Hypothalamus (tissue), 51 donors: ENCODE measurements at places on chromosomes 11 and 22.

GRCh38 chr11:12587333-12587991, 86.8 kb upstream of the TEAD1 start:
- DNase-seq: no peak

DNA sequence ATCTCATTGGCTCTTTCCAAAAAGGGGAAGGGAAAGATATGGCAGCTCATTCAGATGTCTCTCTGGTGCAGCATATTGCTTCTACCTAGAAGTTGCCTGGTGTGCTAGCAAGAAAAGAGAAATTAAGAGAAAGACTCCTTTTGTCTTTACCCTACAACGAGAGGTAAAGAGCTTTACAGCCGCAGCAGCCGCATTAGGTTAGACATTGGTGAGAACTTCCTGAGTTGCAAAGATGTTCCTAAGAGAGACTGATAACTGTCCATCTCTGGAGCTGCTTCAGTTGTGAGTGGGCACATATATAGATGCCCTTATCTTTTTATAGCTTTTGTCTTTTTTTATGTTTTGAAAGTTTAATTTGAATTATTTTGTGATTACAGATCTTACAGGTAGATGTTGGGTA, 80.8 kb upstream of the NNMT start:
- DNase-seq: no peak

- DNase-seq: no peak
Observed at GRCh38 chr11:2909133-2909902, 19.9 kb downstream of the PHLDA2 start.

DNA sequence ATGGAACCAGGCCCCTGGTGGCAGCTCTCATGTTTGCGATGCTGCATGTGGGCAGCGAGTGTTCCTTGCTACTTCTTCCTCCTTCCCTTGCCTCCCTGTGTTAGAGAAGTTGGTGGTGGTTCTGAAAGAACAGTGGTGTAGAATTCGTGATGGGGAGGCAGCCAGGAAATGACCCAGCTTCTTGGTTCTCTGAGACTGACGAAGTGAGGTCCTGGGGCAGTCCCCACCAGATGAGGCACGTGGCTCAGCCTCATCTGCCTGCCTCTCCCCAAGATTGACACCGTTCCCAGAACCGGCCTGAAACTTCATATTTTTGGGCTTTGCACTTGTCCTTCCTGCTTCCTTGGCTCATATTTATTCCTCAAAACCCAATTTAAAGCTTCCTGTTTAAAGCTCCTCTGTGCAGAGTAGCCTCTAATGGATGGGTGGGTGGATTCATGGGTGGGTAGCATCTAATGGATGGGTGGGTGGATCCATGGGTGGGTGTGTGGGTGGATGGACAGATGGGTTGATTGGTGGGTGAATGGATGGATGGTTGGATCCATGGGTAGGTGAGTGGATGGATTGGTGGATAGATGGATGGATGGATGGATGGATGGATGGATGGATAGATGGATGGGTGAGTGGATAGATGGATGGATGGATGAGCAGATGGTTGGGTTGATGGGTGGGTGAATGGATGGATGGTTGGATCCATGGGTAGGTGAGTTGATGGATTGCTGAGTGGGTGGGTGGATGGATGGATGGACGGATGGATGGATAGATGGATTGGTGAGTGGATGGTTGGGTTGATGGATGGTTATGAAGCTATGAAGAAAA, 77.3 kb upstream of the ATXN10 start:
- no peak for DNase-seq

- no peak for DNase-seq
Observed at GRCh38 chr11:125375146-125375545, 120.9 kb downstream of the FEZ1 start.

GRCh38 chr11:106187860-106188456, 110.5 kb downstream of the AASDHPPT start:
- DNase-seq: no peak

DNA sequence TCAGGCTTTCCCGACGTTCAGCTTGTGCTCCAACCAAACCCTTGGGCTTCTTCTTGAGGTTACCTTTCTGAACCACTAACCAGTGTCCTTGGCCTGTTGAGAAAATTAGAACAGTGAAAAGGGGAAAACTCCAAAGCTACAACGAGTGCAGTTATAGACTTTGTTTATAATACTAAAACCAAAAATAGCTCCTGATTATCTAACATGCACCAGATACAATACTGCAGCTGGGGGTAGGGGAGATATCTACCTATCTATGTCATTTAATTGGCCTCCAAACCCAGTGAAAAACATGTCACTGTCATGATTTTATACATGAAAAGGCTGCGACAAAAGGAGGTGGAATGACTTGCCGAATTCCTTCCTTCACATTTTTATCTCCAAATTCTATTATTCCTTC, 11.9 kb downstream of the XRRA1 start:
- DNase-seq: no peak

DNA sequence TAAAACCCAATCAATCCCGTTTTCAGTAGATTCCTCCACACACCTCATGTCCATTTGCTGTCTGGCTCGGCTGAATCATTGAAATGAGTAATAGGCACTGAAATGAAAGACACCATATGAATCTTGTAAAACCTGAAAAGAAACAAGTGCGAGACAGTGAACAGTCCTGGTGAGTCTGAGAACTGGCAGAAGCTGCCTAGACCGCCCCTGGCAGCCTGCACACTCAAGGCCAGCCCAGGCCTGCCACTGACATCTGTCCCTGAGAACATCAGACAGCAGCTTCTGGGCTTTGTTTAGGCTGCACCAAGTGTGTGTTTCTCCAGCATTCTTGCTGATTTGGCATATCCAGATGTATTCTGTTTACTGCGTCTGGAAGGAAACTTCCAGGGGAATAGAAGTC, 44.8 kb downstream of the ENDOD1 start:
- no peak for DNase-seq

DNA sequence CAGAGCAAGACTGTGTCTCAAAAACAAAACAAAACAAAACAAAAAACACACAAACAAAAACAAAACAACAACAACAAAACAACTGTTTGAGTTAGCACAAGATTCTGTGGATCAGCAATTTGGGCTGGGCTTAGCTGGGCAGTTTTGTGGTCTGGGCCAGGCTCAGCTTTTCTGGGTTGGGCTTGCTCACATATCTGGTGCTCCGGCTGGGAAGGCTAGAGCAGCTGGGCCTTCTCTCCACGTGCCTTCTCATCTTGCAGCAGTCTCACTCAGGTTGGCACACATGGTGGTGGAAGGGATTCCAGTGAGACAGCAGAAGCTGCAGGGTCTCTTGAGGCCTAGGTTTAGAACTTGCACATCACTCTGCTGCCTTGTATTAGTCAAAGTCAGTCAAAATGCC, 35.7 kb downstream of the EIF3F start:
- no peak for DNase-seq

DNA sequence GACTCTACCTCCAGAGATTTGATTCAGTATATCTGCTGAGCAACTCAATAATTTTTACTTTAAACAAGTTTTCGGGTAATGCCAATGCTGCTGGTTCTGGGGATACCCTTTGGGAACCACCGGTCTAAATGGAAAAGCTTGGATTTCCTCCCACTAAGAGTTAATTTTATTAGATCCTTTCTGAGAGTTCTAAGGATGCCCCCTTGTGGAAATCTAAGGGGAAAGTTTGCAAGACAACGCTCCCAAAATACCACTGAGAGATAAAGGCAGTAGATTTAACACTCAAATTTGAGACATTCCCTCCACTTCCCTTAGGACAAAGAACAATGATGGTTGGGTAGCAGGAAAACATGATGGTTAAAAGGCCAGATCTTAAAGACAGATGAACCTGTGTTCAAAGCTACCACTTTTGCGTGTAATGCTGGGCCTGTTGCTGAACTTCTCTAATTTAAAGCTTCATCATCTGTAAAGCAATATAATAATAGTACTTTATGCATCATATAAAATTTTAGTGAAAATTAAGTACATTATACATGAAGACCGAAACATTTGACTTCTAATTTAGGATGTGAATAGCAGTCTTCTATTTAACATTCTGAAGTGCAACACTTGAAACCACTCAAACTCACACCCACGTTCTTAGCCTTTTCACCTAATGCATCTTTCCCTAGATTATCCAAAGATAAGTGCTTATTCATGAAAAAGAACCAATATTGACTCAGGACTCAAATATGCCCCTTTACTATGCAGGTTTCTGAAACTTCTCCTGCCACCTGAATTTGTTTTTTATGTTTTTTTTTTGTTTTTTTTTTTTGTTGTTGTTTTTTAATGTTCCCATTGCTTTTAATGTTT, 110.1 kb upstream of the LUZP2 start:
- no peak for DNase-seq

DNA sequence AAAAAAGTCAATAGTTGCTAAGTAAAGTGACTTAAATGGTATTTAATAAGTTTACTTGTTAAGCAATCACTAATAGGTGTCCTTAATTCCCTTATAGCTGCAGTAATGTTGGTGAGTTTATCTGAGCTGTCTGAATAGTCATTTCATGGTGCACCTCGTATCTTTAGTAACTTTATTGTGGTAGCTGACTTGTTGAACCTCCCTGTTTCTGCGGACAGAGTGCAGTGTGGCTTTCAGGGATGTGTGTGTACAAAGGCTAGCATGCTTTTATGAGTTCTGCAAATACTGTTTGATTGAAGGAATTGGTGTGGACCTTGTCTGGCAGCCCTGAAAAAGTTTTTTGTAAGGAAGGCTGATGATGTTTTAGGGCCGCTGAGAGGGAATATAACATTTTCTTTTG, 2.6 kb downstream of the ZNRF3 start:
- DNase-seq: no peak

GRCh38 chr11:114396916-114397315, 3.4 kb downstream of the C11orf71 start:
- DNase-seq: no peak

DNA sequence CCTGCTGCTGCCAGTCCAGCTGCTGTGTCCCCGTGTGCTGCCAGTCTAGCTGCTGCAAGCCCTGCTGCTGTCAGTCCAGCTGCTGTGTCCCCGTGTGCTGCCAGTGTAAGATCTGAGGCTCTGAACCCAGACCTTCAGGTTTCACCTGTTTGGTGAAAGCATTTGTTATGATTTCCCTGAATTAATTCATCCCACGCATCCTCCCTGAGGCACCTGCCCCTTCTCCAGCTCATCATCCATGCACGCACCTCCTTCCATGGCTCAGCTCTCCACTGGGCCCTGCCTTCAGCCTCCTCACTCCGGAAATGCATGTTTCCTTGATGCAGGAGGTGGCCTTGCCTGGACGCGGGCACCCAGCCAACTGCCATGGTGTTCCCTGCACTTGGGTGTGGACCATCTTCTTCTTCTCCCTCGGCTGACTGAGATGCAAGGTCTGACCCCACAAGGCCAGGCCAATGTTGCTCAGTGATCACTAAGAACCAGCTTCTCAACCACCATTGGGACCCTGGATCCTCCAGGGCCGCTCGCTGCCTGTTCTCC, 788 bp downstream of the KRTAP5-10 start:
- DNase-seq: no peak

- DNase-seq: no peak
Observed at GRCh38 chr11:96614846-96615245, 225.0 kb downstream of the JRKL start.

DNA sequence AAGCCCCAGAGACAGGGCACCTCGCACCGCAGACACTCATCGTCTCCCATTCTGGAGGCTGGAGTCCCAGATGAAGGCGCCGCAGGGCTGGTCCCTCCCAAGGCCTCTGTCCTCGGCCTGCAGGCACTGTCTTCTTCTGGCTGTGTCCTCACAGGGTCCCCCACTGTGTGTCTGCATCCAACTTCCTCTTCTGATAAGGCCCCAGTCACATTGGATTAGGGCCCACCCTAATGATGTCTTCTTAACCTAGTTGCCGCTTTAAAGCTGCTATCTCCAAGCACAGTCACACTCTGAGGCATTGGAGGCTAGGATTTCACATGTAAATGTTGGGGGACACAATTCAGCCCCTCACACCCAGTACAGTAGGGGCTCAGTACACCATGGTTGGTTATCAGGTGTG, 48.9 kb downstream of the DHCR7 start:
- DNase-seq: no peak

GRCh38 chr11:87866951-87867350, 308.3 kb downstream of the RAB38 start:
- DNase-seq: no peak

DNA sequence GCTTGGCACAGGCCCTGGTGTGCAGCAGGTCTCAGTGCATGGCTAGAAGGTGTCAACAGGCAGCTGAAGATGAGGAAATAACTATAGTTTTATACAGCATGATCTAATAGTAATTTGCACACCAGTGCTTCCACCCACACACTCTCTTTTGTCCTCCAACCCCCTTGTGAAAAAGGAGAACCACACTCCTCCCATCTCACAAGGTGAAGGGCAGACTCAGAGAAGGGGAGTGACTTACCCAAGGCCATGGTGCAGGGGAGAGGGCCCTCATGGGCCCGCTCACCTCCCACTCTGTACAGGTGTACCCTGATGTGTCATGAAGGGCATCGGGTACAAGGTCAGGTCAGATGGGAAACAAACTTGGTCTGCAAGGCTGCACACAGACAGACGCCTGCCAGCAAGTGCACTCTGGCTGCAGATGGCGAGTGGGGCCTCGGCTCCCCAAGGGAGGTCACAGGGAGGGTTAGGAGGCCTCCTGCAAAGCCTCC, 53.4 kb downstream of the DGCR2 start:
- DNase-seq: no peak

DNA sequence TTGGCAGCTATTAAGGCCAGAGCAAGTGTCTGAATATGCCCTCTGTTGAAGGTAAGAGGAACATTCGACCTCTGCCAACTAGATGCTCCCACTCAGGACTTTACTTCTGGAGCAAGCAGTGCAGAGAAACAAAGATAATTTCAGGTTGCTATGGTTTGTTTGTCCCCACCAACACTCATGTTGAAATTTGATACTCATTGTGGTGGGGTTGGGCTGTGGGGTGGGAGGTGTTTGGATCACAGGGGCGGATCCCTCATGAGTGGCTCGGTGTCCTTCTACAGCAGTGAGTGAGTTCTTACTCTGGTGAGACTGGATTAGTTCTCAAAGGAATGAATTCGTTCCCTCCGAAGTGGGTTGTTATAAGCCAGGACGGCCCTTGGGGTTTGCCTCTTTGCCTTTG, 12.0 kb downstream of the OR8A1 start:
- no peak for DNase-seq

GRCh38 chr11:5841797-5842196, at the start of gene OR52E6:
TSS of gene OR52E6 (minus strand) at chr11:5841897. CDS start at chr11:5841897, 0 bp downstream.
- no peak for DNase-seq

DNA sequence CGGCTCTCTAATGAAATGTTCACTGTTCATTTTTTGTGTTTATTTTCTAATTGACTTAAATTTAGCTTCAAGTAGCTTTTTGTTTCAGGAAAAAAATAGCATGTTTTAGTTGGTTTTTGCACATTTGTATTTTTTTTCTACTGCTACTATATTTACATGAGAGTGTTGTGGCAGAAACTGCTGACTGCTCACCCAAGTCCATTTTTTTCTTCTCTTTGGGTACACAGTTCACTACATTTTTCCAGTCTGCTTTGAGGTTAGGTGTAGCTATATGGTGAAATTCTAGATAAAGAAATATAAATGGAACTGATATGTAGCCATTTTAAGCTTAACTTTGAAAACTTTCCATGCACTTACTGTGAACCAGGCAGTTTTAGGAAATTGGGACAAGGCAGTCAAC, 216.7 kb upstream of the C11orf87 start:
- no peak for DNase-seq
